ENCODE measurements at places on chromosomes 5 and 9. TPM values are rescaled to one million over a fixed set of nuclear protein-coding genes. Genes with fewer than 3 reads are reported as not detected.

DNA sequence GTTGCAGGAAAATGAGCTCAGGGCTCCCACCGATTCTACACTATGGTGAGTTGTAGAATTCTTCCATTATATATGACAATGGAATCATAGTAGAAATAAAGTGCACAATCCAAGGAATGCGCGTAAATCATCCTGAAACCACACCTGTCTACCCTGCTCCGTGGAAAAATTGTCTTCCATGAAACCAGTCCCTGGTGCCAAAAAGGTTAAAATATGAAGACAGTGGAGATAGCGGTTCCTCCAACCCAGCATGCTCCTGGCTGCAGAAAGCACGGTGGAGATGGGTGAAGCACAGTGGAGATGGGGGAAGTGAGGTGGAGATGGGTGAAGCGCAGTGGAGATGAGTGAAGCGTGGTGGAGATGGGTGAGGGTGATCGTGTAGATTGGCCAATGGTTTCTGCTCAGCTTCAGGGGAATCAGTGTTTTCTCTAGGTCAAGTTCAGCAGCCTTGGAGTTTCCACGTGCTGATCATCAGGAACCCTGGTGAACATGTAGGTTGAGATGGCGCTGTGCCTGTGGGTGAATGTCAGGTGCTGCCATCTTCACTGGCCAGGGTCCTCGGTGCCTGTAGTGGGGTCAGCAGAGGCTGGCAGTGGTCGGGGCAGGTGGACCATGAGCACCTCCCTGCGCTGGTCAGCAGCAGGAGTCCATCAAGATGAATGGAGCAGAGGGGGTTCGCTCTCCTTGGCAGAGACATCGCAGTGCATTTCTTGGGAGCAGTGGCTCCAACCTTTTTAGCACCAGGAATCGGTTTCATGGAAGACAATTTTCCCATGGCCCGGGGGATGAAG is 20.3 kb downstream of the PAEP start:
- no peaks in the 10 kb centered on the region for H3K36me3 ChIP-seq
- no peaks in the 10 kb centered on the region for H3K27me3 ChIP-seq
- no peak overlapping the region for H3K27ac ChIP-seq
- H3K4me1 ChIP-seq, result no peaks in the 10 kb centered on the region
- DNase-seq, result peak; percentile 58

GRCh38 chr9:137095664-137096517 is 9.1 kb downstream of the MAN1B1 start:
- no peaks in the 10 kb centered on the region for H3K4me1 ChIP-seq
- H3K27ac ChIP-seq, result no peak overlapping the region
- H3K36me3 ChIP-seq, result peaks cover 43% of the 10 kb centered on the region
- DNase-seq, result peak; percentile 47

GRCh38 chr5:10351199-10351905 is 2.1 kb upstream of the MARCHF6 start:
- peaks cover 19% of the 10 kb centered on the region for H3K4me1 ChIP-seq
- no peak overlapping the region for H3K4me3 ChIP-seq
- no peaks in the 10 kb centered on the region for H3K36me3 ChIP-seq
- no peak overlapping the region for H3K27ac ChIP-seq

DNA sequence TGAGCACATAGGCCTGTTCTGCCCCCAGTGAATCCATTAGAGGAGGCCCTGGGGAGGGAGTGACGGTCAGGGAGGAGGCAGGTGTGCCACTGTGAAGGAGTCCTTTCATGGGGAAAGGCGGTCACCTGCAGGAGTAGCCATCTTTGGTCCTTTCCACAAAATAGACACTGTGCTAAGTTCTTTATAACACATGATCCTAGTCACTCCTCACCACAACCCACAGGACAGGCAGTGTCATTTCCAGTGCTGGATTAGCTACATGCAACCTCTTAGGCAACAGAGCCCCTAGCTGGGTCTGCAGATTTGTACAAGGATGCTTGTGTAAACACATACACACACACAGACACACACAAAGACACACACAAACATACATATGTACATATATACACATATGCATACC is 18.3 kb downstream of the DOCK2 start:
- DNase-seq, result no peak
- no peak overlapping the region for H3K4me3 ChIP-seq
- H3K27ac ChIP-seq, result no peak overlapping the region
- H3K4me1 ChIP-seq, result peaks cover 11% of the 10 kb centered on the region

GRCh38 chr9:38641985-38642864 is 21.8 kb upstream of the ANKRD18A start:
- H3K4me1 ChIP-seq, result no peaks in the 10 kb centered on the region
- DNase-seq, result peak; percentile 69
- H3K27ac ChIP-seq, result no peak overlapping the region
- no peaks in the 10 kb centered on the region for H3K36me3 ChIP-seq
- no peak overlapping the region for H3K4me3 ChIP-seq
- no peaks in the 10 kb centered on the region for H3K27me3 ChIP-seq

Gene LHX2
- not detected for total RNA-seq

Gene DNM1
- total RNA-seq, result 3.6 TPM
